ENCODE measurements at places on chromosomes 4 and X.

- DNase-seq = no peak
These were observed 340.4 kb downstream of the RPA4 start for GRCh38 chrX:97224148-97224547.

GRCh38 chrX:41005445-41005992 is 79.7 kb upstream of the USP9X start:
- DNase-seq = no peak

- DNase-seq = no peak
These were observed 127.5 kb upstream of the RADX start for GRCh38 chrX:106484233-106484632.

GRCh38 chr4:100391863-100392262 is 126.0 kb downstream of the EMCN start:
- DNase-seq = no peak

DNA sequence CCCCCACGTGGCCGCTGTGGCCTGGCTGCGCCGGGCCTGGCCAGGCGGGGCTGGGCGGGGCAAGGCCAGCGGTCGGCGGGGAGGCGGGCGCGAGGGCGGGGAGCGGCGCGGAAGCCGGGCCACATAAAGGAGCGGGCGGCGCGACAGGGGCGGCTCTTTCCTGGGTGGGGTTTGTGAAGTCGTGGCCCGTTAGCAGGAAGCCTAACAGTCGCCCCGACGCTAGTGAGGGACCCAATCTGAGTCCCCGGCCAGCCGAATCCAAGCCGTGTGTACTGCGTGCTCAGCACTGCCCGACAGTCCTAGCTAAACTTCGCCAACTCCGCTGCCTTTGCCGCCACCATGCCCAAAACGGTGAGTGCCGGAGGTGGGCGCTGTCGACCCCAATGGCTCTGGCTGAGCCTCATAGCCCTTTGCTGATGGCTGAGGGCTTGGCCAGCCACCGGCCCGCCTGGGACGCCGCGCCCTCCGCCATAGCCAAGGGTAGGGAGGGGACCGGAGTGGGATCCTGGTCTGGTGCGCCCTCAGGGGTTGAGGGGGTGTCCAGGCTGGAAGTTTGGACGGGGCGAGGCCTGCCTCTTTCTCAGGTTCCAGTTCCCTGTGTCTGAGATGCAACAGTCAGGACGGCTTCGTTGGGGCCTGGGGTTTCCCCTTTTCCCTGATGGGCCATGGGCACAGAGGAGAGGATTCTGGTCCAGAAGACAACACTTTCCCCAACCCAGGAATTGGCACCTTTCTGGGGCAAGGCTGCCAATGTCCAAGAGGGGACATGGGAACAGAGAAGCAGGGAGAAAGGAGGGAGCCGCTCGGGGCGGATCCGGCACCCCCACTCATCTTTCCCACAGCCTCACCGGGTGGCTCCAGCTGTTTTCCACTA is at the start of gene MSN:
Gene MSN (plus strand): TSS at position 152 of the 874 bp plus-strand sequence. CDS start 188 bp downstream, at position 340.
- DNase-seq = peak; percentile 70

GRCh38 chrX:27466051-27466450 is 2.9 kb upstream of the PPP4R3C start:
- no peak for DNase-seq

- DNase-seq = no peak
These were observed 15.7 kb downstream of the ADGRA3 start for GRCh38 chr4:22500128-22500611.

GRCh38 chr4:78764498-78764961 is 11.6 kb upstream of the BMP2K start:
- no peak for DNase-seq

- no peak for DNase-seq
These were observed 261.8 kb upstream of the TAPT1 start for GRCh38 chr4:16488084-16488483.

- DNase-seq = no peak
These were observed 120.6 kb downstream of the SPRY1 start for GRCh38 chr4:123517176-123517575.

- peak; percentile 41 for DNase-seq
These were observed 450 bp downstream of the ACSL1 start for GRCh38 chr4:184825141-184825895.

GRCh38 chrX:70025464-70025863 is 24.3 kb downstream of the AWAT2 start:
- no peak for DNase-seq

DNA sequence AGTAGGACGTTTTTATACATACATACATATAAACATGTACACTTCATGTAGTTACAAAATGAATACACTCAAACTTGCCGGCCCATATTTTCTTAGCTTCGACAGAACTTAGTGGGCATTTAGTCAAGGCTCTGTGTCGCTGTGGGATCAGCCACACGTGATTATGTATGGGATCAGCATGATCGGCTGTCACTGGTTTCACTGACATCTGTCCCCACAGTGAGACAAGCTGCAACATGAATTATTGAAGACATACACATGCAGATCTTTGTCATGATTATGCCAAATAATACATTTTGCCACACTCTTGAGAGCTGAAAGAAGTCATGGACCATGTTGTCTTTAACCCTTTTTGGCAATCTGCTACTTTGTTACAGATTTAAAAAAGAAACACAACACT is 38.2 kb upstream of the NAA11 start:
- no peak for DNase-seq

- no peak for DNase-seq
These were observed 31.8 kb downstream of the OCIAD1 start for GRCh38 chr4:48862661-48863060.

DNA sequence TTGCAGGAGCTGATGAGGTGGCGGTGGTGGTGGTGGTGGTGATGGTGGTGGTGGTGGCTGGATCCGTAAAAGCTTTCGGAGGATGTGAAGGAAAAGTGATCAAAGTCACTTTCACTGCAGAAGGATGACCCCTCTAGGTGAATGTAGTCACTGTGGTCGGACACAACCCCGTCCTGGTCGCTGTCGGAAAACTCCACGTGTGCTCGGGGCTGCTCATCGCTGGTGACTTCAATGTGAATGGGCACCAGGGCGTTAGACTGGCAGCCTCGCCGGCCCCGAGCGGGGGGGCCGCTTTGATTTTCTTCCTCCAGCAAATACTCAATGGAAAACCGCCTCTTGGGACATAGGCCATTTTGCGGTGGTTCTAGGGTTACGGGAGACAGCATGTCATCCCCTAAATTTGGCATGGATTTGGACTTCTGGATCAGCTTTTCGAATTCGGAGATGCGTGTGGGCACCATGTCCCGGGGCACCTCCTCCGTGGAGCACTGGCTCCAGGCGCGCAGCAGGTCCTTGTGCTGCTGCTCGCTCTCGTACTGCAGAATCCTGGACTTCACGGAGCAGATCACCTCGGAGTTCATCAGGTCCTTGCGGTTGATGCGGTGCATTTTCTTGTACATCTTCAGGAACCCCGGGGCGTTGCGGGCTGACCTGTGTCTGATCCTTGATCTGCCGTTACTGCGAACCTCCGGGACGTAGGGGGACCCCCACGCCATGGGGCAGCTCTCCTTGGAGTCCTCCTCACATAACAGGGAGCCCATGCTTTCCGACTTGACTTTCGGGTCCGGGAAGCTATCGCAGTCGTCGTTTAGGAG is 88.3 kb upstream of the PDLIM3 start:
- DNase-seq = no peak

GRCh38 chrX:40064055-40064597 is 33.6 kb downstream of the BCOR start:
- DNase-seq = no peak

GRCh38 chrX:55167901-55168300 is 52.2 kb upstream of the PAGE5 start:
- no peak for DNase-seq

- no peak for DNase-seq
These were observed 152.7 kb upstream of the AADAT start for GRCh38 chr4:170242471-170242870.

GRCh38 chrX:19578956-19579355 is 63.6 kb upstream of the MAP3K15 start:
- DNase-seq = no peak

GRCh38 chrX:79559290-79559689 is 192.2 kb upstream of the ITM2A start:
- no peak for DNase-seq

GRCh38 chrX:70084592-70085240 is 22.5 kb downstream of the OTUD6A start:
- DNase-seq = no peak

DNA sequence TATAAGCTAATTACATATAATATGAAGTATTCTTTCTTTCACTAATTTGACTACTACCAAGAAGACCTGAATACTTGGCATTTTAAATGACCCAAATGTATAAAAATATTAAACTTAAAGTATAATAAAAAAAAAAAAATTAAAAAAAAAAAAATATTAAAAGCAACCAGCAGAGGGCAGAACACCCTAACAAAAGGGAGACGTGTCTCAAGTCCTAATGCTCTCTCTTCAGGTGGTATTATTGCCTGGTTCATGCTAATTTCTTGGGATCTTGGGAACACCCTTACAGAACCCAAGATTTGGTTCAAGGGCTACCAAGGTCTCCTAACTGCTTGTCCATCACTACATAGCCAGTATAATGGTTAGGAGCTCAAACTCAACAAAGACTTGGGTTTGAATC is 754.8 kb downstream of the RAB28 start:
- no peak for DNase-seq

- DNase-seq = no peak
These were observed 134.2 kb downstream of the FANCB start for GRCh38 chrX:14738643-14739042.

DNA sequence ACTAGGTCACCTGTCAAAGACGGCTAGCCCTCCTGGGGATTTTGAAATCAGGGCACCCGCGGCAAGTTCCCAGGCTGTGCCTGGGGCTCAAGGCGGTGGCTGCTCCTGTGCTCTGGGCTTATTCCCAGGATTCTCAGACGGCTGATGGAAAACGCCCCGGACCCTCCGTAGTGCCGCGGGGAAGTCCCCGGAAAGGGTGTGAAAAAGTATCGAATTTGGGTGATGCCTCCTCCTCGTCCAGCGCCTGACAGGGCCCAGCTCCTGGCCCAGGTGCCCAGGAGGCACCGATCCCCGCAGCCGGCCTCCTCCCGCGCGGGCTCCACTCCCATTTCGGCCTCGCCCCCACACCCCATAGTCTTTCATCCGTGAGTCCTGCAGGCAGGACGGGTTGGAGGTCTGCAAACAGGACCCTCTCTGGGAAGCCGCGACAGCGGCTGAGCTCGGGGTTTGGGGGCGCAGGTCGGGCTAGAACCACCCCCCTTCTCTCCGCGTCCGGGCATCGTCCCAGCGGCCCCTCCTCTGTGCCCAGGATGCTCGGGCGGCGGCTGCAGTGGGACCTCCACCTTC is 1.1 kb upstream of the NSG1 start:
- DNase-seq = no peak

DNA sequence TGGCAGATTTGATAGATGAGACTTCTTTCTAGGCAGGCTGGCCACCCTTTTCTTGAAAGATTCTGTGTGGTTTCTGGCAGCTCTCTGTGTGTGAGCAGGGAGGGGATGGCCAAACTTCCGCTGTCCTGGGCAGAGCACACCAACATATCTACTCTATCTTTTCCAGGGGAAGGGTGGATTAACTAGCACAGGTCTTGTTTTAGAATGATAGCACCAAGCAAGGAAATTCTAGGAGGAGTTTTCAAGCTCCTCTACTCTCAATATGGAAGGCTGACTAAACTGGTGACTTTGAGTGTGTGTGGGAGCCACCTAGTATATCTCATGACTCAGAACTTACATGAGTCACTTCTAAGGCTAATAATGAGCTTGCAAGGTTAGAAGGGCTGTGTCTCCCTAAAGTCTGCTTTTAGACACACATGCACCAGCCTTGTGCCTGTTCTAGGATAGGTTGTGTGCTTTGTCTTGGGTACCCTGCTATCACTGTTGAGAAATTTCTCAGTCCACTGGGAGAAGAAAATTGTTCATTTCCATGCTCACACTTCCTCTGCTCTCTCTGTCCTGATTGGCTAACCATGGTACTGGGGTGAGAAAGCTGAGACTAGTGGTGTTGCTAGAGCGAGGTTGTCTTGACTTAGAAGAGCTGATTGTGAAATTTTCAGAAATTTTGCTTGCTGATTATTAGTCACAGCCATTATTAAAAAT is 72.9 kb downstream of the YIPF6 start:
- no peak for DNase-seq

DNA sequence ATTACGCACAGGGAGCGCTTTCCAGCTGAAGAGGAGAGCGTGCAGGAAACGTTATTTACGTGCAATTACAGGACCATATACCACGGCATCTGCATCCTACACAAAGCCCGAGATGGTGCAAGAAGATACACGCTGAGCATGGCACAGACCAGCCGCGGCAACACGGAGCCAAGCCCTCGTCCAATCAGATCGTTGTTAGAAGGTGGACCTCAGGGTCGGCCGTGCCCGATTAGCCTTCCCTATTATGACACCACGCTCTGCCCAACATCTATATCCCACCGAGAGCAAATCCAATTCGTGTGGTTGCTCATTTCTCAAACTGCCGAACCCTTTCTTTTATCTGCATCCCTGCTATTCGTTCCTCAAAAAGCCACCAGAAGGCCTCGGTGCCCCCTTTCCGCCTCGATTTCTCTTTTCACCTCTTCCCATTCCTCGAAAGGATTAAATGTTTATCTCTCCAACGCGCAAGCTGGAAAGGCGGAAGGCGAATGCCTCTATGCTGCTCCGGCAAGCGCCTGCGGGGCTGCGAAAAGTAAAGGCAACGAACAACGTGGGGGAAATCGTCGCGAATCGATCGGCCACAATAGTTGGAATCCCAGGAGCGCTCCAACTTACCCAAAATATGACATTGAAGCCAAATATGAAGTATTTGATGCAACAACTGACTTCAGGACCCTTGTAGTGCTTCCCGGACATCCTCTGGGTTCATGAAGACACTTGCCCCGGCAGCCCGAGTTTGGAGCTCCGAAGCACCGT is 702 bp downstream of the TSPAN5 start:
- peak; percentile 23 for DNase-seq

GRCh38 chrX:72201836-72202536 is 20.4 kb downstream of the PIN4 start:
- no peak for DNase-seq

GRCh38 chr4:102430461-102430910 is 70.7 kb upstream of the NFKB1 start:
- DNase-seq = no peak

DNA sequence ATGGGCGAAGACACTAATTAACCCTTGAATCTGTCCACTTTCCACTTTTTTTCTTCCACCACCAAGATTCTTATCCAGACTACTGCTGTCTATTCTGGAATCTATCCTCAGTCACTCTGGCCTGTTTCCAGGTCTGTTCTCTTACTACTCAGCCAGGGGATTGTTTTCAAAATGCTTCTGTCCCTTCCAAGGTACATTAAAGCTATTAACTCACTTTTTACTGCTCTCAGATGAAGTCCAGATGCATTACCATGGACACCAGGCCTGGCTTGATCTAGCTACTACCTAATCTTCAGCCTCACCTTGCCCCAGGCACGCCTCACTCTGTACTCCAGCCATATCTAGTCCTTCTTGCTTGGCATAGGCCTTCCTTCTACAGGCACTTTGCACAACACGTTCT is 66.4 kb downstream of the GALNT7 start:
- no peak for DNase-seq

- DNase-seq = peak; percentile 62
These were observed 2.3 kb downstream of the S100P start for GRCh38 chr4:6695660-6696610.

DNA sequence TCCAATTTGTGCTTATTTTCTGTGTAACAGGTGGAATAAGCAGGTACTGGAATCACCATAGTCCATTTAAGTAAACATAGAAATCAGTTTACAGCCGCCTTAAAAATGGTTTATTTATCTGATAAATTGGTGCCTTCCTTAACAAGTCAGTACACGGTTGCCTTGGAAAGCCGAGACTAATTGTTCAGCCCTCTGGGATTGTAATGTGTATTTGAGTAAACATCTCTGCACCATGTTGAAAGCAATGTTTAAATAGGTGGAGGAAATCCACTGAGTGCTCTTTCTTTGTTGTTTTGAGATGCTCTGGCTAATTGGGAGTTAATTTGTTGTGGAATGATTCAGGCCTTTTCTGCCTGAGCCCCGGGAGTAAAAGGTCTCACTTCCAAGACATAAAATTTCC is 45.7 kb upstream of the ADRA2C start:
- no peak for DNase-seq
